CD4-positive, alpha-beta memory T cell (primary cell): ENCODE measurements at places on chromosomes 4 and X. TPM values are rescaled to one million over a fixed set of nuclear protein-coding genes. Genes with fewer than 3 reads are reported as not detected.

DNA sequence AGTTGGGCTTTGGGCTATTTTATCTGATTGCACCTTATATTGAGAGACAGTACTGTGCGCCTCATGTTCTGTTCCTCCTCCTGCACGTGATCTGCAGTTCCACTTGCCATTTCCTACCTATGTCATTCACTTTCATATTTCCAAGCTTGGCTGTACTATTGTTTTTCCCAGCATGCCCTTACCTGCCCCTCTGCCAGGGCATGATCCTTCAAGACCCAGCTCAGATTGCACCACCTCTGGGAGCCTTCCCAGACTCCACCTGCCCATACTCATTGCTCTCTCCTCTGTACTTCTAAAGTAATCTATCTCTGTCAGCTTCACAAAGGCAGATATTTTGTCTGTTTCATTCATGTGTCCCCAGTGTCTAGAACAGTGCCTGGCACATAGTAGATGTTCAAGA is 11.6 kb downstream of the SLC25A5 start:
- no peak overlapping the region for H3K27ac ChIP-seq
- H3K4me3 ChIP-seq = no peak overlapping the region
- H3K4me1 ChIP-seq = peaks cover 5% of the 10 kb centered on the region

- no peak overlapping the region for H3K27ac ChIP-seq
- no peaks in the 10 kb centered on the region for H3K36me3 ChIP-seq
- H3K4me1 ChIP-seq = no peaks in the 10 kb centered on the region
- no peak for DNase-seq
- no peak overlapping the region for H3K4me3 ChIP-seq
- H3K27me3 ChIP-seq = no peaks in the 10 kb centered on the region
Observed at GRCh38 chr4:114729068-114729738, 130.6 kb downstream of the UGT8 start.

The P2RY10 gene
- 104 TPM for total RNA-seq

DNA sequence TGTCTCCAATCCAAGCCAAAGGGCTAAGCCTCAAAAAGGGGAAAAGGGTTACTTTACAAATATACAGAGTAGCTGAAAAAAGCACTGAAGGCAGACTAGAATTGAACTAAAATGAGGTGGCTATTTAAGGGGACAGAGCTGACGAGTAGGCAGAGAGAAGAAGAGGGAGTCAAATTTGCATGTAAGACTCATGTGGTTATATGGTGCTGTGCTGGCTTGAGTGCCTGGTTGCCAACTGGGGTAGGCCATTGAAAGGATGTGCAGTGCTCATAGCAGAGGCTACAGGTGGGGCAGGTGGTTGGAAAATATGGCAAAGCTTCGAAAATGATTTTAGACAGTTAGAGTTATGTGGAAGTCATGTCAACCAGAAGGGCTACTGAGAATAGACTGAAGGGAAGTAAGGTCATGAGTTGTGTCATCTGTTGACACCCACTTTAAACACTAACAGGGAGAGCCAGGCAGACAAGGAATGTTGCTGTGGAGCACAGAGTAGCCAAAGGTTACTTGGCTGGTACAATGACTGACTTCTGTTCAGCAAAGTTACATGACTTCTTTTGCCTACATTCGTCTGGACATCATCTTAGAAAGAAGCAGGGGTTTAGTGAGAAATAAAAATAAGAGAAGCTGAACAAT is 1210.4 kb downstream of the ADGRL3 start:
- H3K27me3 ChIP-seq = no peaks in the 10 kb centered on the region
- H3K4me1 ChIP-seq = no peaks in the 10 kb centered on the region
- no peak overlapping the region for H3K4me3 ChIP-seq
- DNase-seq = no peak
- no peaks in the 10 kb centered on the region for H3K36me3 ChIP-seq

The DIPK2B gene
- not detected for total RNA-seq

The UNC5C gene
- total RNA-seq = not detected

DNA sequence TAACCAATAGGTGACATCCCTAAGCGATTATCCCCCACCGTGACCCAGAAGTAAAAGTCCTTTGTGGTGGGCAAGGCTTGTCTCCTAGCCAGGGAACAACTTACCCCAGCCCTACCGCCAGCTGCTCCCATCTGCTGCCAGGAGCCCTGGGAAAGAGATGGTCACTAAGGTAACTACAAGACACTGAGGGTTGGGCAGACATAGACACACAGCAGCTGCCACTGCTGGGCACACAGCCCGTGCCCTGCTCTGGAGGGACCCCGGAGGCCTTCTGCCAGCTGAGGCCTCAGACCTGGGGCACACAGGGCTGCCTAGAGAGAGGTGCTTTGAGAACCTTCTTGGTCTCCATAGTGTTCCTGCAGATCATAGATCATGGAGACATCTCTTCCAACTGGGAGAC is 53.0 kb upstream of the PROM1 start:
- H3K4me3 ChIP-seq = no peak overlapping the region
- H3K27me3 ChIP-seq = no peaks in the 10 kb centered on the region
- no peaks in the 10 kb centered on the region for H3K36me3 ChIP-seq
- H3K27ac ChIP-seq = no peak overlapping the region
- DNase-seq = no peak
- H3K4me1 ChIP-seq = no peaks in the 10 kb centered on the region

- no peaks in the 10 kb centered on the region for H3K27me3 ChIP-seq
- DNase-seq = no peak
- H3K36me3 ChIP-seq = no peaks in the 10 kb centered on the region
- no peak overlapping the region for H3K27ac ChIP-seq
- no peak overlapping the region for H3K4me3 ChIP-seq
Observed at GRCh38 chr4:148735432-148736155, 293.4 kb upstream of the NR3C2 start.

- no peaks in the 10 kb centered on the region for H3K4me1 ChIP-seq
- no peak overlapping the region for H3K4me3 ChIP-seq
- H3K27me3 ChIP-seq = no peaks in the 10 kb centered on the region
- no peak overlapping the region for H3K27ac ChIP-seq
- DNase-seq = no peak
Observed at GRCh38 chrX:145715641-145716138, 101.9 kb upstream of the SLITRK2 start.
